GOT3 (cell line): ENCODE measurements at places on chromosomes 7 and 10.

GRCh38 chr10:18021725-18022480, 70.2 kb downstream of the SLC39A12 start:
- DNase-seq = no peak

DNA sequence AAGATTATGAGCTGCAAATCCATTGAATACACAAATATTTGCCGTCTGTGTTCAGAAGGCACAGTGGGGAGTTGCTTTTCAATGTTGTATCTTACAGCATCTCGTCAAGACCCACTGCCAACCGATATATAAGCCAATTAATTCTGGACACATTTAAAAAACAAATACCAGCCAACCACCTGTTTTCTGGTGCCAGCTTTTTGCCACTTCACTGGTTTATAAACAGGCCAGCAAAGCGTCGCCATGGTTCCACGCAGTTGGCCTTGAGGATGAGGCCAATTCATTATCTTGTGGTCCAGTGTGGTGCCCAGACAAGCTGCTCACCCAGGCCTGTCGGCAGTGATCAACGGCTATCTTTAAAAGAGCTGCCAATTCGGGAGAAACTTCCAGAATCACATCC, 321.0 kb downstream of the TCERG1L start:
- no peak for DNase-seq

GRCh38 chr10:47340608-47341170, 7.5 kb upstream of the RBP3 start:
- DNase-seq = no peak

GRCh38 chr10:6446711-6447110, 133.4 kb downstream of the PRKCQ start:
- no peak for DNase-seq

DNA sequence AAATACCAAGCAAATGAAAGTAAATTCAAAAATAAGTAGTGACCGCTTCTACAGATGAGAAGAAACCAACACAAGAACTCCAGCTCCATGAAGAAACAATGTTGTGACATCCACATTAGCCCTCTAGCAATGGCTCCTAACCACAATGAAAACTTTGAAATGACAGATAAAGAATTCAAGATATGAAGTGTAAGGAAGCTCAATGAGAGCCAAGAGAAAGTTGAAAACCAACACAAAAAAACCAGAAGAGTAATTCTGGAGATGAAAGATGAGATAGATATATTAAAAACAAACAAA, 68.2 kb upstream of the DDC start:
- no peak for DNase-seq

- no peak for DNase-seq
These were observed 3.7 kb downstream of the SMC3 start for GRCh38 chr10:110571093-110571743.

GRCh38 chr7:2608921-2609411, 22.8 kb upstream of the TTYH3 start:
- no peak for DNase-seq

- no peak for DNase-seq
These were observed 30.4 kb downstream of the AMPH start for GRCh38 chr7:38600741-38601140.

DNA sequence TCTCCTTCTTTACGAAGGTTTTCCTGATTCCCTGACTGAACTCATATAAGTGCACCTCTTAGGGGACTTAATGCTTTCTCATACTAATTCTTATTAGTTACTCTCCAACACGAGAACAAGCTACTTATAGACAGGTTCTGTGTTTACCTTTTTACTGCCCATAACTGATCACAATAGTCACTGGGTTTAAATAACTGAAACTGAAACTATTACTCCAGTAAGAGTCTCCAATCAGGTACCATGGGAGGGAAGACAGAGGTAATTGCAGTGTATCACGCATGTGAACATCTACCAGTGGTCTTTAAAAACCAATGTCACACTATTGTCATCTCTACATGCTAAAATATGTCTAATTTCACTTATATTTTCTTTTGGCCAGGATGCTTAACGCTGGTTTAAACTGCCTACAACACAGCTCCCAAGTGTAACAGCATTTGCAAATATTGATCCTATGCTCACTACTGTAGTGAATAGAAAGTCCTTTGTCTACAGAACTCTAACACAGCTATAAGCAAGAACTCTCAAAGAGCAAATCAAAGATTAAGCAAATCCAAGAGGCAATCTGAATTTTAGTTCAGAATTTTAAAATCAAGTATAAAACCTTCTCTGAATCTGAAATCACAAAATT, 3.6 kb downstream of the GDI2 start:
- no peak for DNase-seq

DNA sequence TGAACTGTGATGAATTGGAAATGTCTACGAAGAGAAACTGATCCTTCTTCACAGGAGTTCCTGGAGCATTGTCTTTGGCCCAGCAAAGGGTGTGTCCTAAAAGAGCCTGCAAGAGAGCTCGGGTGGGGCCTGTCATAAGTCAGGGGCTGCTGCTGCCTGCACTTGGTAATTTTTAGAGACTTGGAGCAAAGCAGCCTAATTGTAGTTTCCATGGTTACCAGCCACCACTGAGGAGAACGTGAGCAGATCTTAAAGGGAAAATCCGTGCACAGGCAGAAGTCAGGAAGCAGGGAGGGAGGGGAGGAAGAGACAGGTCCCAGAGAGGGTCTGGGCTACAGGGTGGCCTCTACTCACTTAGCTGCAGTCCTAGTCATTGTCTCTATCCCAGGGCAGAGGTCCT, 463.6 kb downstream of the PLXNA4 start:
- DNase-seq = no peak

DNA sequence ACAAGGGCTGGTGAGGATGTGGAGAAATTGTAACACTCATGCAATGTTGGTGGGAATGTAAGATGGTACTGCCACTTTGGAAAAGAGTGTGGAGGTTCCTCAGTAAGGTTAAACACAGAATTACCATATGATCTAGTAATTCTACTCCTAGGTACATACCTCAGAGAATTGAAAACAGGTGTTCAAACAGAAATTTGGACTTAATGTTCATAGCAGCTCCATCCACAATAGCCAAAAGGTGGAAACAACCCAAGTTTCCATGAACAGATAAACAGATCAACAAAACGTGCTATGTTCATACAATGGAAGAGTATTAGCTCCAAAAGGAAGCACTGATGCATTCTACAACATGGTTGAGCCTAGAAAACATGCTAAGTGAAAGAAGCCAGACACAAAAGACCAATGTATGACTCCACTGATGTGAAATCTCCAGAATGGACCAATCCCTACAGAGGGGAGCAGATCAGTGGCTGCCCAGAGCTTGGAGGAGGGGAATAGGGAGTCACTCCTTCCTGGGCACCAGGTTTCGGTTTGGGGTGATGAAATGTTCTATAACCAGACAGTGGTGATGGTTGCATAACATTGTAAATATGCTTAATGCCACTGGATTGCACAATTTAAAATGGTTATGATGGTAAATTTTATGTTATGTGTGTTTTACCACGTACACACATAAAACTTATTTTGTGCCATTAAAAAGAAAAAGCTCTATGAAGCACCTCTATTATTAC, 5.7 kb upstream of the WDR86 start:
- DNase-seq = no peak

DNA sequence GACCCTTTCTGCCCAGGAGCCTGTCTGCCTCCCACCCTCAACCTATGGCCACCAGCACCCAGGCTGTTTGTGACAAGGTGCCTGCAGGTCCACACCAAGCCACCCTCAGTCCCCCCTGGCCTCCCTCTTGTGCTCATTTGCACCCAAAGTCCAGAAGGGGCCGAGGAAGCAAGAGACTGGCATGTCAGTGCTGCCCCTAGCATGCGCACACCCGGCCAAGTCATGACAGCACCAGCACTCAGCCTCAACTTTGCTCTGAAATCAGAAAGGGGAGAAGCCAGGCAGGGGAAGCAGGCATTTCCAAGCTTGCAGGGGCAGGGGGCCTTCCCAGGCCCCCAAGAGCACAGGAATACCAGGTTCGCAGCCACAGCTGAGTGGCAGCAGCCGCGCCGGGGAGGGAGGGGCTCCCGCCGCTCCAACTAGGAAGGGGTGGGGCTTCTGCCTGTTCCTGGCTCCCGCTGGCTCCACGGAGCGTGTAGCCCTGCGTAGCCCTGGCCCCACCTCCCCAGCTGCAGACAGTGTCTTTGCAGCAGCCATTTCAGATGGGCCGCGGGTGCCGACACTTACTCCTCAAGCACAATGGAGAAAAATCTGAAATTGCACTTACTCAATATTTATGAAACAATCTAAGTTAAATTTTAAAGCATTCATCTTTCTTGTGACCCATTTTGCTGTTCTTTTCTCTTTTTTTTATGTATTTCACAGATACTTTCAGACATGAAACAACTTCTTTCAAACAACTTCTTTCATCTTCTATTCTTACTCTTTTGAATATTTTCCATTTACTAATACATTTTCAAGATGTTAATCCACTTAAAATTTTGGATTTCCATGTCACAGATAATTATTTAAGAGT, 54.9 kb upstream of the ABCB5 start:
- no peak for DNase-seq

GRCh38 chr7:6271060-6271658, 1.3 kb downstream of the CYTH3 start:
- DNase-seq = no peak

DNA sequence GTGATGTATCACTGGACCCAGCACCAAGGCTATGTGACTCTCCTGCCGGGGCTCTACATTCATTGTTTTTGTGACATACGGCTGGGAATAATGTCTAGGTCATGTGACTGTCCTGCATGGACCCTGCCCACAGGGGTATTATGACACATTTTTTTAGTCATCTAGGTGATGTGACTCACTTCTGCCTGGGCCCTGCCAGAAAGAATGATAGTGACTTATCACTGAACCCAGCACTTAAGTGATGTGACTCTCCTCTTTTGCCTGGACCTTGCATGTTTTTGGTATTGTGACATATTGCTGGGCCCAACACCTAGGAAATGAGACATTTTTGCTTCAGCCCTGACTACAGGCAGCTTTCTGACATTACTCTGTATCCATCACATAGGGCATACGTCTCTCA, 51.1 kb upstream of the ZNF107 start:
- DNase-seq = no peak

- no peak for DNase-seq
These were observed 11.5 kb downstream of the LIPJ start for GRCh38 chr10:88598055-88598454.

DNA sequence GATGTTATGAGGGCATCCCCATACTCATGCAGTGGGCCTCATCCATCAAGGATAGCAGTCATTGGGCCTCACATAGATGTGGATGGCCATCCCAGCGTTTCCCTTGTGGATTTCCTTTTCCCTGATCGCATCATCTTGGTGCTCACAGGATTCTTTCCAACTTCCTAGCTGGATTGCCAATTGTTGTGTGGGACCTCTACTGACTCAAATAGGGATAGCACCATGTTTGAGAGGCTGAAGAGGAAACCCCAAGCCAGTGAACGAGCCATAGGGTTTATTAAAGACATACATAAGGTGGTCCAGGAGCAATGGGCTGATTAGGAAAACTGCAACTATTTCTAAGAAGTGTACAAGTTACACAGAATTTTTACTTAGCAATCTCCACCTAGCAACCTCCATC, 21.8 kb downstream of the ASZ1 start:
- DNase-seq = no peak

DNA sequence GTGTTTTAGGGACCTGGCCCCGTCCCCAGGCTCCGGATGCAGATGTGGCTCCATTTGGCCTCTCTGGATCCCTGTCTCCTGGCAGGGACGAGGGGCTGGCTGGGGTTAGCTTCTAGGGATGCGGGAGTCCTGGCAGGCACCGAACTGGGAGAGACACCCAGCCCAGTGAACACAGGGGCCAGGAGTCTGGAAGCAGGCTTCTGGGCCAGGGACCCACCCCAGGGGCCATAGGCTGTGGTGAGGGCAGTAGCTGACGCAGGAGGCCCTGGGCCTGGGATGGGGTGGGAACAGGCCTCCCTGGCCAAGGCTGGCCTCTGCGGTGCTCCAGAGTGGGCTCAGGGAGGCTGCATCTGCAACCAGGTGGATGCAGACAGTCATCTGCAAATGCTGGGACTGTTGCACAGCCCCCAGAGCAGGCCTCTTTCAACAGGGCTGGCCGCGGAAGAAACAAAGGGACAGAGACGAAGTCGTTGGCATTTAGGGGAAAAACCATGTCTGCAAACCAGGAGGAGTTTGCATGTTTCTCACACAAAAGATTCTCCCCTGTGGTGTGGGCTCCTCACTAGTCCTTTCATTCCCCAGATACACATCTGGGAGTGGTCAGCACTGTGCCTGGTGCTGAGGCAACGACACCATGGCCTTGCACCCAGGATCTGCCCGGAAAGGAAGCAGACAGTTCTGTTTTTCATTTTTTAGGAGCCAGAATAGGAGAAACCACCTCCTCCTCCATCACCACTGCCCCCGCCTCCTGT, 36.4 kb upstream of the ZNF488 start:
- DNase-seq = no peak

GRCh38 chr7:36496576-36496975, 106.9 kb downstream of the ANLN start:
- no peak for DNase-seq

DNA sequence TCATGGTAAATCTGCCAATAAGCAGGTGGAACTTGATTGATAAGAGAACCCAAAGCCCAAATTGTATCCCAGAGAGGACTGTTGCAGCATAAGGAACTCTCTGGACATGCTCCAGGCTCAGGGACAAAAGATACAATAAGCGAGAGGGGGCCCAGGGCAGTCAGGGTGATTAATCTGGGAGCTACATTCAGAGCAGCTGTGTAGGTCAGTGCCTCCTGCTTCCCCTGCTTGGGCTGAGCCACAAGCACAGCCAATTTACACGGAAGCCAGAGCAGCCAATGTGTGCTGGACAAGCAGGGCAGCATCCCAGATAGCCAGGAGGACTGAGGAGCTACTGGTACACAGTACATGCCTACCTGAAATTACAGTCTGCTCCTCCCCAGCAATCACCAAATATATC, 24.2 kb downstream of the MYPN start:
- DNase-seq = no peak

GRCh38 chr7:37289367-37289766, 159.3 kb downstream of the ELMO1 start:
- no peak for DNase-seq

- no peak for DNase-seq
These were observed 53.8 kb downstream of the ARL5B start for GRCh38 chr10:18713077-18713476.

GRCh38 chr10:5595095-5595494, 70.3 kb downstream of the CALML3 start:
- no peak for DNase-seq

GRCh38 chr10:75952093-75952492, 520.7 kb downstream of the LRMDA start:
- DNase-seq = no peak

DNA sequence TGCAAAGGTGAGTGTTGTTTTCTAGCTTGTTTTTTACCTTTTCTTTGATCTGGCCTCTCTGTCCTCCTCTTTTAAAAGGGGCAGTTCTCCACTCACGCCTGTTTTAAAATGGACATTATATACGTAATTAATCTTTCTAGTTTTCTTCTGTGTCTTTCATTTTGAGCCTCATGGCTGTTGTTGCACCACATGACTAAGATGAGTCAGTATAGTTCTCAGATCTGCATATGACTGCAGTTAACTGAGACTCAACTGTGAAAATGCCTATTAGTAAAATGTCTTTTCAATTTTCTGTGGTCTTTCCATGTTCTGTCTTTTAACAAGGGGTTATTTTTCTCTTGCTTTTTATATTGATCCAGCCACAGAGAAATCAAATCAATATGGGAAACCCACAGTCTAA, 296.1 kb downstream of the CDK14 start:
- DNase-seq = no peak

- DNase-seq = no peak
These were observed 50.1 kb upstream of the TMEM72 start for GRCh38 chr10:44860811-44861736.
